Skeletal muscle tissue (tissue), 5 donors: ENCODE measurements at places on chromosomes 2 and 18. TPM values are rescaled to one million over a fixed set of nuclear protein-coding genes. Genes with fewer than 3 reads are reported as not detected.

Gene FECH
- total RNA-seq, result 50.6 TPM

Gene WDR54
- 5.7 TPM for total RNA-seq

Gene MAPRE2
- 9.4 TPM for total RNA-seq

Gene FBXO48
- total RNA-seq, result under 0.01 TPM

Gene PAIP2B
- total RNA-seq, result 5.7 TPM

Gene TIA1
- 136 TPM for total RNA-seq

Gene VWA3B
- total RNA-seq, result not detected

Gene PAX8
- not detected for total RNA-seq
